ENCODE measurements at places on chromosomes 4 and X.

- peak; percentile 43 for DNase-seq
Measured at GRCh38 chrX:69503782-69504625, at the start of gene NALF2. Gene NALF2, plus strand, starts transcription at chrX:69504326. Its CDS starts 957 bp downstream, at chrX:69505283.

DNA sequence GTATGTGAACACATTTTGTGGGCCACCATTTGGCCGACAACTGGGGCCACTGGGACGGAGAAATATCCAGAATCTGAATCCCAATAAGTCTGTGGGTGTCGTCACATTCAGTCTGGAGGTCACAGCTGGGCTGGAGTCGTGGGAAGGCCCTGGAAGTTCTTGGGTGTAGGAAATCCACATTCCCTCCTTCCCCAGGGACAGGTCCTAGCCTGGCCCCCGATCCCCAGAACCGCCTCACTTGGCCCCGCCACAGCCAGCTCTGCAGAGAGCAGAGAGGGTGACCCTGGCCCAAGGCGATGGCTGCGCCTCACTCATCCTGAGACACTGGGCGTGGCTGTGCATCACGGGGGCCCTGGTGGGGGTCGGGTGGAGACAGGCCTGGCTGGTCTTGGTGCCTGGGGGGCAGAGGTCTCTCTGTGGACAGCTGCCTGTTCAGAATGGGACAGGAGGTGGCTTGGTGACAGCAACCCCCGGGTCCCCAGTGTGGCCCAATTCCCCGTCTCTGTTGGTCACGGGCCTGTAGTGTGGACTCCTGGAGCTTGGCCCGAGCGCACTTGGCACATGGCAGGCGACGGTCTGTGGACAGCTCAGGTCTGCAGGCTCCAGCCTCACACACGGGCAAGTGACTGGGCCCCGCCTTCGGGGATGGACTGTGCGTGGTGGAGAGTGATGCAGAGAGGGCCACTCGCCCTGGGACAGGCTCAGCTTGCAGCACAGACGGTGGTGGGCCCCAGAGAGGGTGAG lies 16.4 kb downstream of the DOK7 start:
- DNase-seq: no peak

- DNase-seq: peak; percentile 64
Measured at GRCh38 chrX:68710870-68711576, 63.6 kb downstream of the STARD8 start.

DNA sequence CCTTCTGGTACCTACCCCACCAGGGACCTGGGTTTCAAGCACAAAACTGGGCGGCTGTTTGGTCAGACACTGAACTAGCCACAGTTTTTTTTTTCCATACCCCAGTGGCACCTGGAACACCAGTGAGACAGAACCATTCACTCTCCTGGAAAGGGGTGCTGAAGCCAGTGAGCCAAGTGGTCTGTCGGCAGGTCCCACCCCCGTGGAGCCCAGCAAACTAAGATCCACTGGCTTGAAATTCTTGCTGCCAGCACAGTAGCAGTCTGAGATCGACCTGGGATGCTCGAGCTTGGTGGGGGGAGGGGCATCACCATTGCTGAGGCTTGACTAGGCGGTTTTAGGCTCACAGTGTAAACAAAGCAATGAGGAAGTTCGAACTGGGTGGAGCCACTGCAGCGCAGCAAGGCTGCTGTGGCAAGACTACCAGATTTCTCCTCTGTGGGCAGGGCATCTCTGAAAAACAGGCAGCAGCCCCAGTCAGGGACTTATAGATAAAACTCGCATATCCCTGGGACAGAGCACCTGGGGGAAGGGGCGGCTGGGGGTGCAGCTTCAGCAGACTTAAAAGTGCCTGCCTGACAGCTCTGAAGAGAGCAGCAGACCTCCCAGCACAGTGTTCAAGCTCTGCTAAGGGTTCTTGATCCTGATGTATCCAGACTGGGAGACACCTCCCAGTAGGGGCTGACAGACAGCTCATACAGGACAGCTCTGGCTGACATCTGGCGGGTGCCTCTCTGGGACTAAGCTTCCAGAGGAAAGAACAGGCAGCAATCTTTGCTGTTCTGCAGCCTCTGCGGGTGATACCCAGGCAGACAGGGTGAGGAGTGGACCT lies 223.0 kb downstream of the COX18 start:
- DNase-seq: no peak

DNA sequence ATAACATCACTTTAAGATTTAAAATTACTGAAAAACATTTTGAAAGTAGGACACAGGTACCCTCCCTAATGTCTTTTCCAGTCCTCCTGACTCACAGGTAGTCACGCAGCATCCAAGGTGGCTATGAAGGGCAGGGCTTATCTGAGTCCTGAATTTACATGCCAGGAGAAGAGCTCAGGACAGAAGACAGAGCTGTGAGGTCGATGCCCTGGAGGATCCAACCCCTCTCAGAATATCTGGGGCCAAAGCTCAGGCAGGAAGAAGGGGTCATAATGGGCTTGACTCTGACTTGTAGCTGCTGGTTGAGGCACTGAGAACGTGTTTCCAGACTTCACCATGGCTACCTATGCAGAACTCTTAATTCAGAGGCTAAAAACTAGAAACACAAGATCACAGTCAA lies 177.5 kb downstream of the AASDH start:
- no peak for DNase-seq

- peak; percentile 24 for DNase-seq
Measured at GRCh38 chrX:122504026-122504425, 680.1 kb upstream of the GRIA3 start.

DNA sequence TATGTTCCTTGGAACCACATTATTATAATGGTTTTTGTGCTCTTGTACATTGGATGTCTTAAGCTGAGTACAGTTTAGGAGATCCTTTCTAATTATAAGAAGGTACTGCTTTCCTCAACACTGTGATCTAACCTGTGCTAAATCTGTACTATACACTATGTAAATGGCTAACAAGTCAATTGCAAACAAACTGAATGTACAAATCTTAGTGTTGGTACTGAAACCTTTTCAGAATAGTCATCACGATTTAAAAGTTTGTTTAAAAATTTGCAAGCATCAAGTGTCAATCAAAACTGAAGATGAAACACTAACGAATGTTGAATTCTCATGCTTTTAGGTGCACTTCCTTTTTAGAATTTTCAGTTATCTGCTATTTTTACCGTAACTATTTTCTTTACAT lies 2090.4 kb upstream of the TENM3 start:
- DNase-seq: no peak

DNA sequence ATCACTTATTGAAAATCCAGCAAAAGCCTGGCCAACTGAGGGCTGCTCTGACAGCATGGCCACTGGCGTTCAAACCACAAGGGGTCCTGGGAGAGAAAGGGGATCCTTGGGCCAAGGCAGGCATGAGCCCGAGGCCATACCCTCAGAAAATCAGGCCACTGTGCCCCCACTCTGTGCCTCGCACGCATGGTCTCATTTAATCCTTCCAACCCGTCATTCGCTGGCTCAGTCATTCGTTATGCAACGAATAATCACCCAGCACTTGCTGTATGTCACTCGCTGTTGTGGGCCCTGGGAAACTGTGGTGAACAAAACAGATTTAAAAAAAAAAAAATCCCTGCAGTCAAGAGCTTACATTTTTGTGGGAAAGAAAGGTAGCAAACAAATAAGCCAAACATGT lies 112.7 kb downstream of the BCOR start:
- DNase-seq: no peak

DNA sequence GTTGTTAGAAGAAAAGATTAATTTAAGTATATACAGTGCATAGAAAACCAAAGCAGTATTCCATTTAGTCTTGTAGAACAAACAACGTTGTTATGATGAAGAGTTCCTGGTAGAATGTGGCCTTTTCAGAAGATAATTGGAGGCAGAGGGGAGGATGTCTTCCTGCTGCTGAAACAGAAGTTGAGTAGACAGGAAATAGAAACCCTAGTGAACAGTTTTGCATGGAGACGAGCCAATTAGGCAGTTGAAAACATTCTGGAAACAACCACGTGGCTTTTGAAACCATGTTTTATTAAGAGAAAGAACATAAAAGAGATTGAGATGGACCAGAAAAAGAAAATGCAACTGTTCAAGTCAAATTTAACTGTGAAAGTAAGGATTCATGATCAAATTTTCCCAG lies 325.2 kb downstream of the CAMK2D start:
- peak; percentile 91 for DNase-seq

DNA sequence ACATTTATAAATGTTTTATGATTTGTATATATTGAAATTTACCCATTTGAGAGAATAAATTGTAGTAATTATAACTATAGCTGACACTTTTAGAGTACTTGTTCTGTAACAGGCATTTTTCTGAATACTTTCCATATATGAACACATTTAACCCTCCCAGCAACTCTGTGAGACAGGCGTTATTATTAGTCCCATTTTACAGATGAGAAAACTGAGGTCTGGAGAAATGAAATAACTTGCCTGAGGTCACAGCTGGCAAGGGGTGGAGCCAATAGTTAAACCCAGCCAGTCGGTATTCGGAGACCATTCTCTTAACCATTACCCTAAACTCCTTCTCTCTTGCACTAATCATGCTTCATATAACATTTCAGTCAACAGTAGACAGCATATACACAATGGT lies 72.5 kb downstream of the LIMCH1 start:
- DNase-seq: no peak

- DNase-seq: no peak
Measured at GRCh38 chr4:158827543-158827981, 58.7 kb downstream of the FNIP2 start.

DNA sequence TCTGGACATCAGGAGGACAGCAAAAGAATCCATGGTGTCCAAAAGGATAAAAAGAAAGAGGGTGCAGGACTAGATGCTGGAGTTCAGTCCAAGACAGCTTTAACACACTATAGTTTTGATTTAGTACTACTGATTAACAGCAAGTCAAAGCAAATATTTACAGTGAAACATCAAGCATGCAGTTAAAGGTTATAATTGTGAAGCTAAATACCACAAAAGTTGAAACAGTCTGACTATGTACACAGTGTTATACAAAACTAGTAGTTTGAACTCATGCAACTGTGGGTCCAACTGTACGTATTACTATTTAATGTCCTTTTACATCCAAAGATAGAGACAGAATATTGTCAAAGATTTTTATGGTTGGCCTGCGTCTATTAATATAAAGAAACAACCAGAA lies 57.6 kb downstream of the CHIC2 start:
- no peak for DNase-seq

- no peak for DNase-seq
Measured at GRCh38 chrX:43505769-43506168, 150.3 kb upstream of the MAOA start.

DNA sequence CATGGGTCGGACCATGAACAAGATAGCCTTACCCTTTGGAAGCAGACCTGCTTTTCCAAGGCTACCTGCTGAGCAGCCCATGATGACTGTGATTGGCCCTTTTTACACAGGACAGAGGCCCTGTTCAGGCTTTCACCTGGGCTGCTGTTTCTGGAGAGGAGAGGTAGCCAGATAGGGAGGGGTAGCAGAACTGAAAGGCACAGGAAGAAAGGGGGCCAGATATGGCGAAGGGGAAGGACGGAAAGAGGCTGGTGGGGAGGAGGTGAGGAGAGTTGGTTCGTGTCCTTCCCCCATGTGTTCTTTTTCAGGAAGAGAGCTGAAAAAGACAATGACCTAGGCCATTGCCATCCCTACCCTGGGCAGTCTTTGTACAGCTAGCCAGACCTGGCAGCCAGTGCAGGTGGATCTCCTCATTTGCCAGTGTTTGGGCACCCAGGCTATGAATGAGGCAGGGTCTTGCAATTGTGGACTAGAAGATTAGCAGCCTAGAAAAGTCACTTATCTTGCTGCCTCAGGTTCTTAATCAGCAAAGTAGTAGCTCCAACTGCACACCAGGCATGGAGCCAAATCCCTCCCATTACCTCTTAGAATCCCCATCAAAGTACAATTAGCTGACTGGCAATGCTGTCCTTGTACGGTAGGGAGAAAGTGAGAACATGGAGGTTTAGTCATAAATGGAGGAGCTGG lies 139.6 kb downstream of the AMMECR1 start:
- DNase-seq: no peak

- peak; percentile 34 for DNase-seq
Measured at GRCh38 chr4:144646523-144647094, 653 bp downstream of the HHIP start.

DNA sequence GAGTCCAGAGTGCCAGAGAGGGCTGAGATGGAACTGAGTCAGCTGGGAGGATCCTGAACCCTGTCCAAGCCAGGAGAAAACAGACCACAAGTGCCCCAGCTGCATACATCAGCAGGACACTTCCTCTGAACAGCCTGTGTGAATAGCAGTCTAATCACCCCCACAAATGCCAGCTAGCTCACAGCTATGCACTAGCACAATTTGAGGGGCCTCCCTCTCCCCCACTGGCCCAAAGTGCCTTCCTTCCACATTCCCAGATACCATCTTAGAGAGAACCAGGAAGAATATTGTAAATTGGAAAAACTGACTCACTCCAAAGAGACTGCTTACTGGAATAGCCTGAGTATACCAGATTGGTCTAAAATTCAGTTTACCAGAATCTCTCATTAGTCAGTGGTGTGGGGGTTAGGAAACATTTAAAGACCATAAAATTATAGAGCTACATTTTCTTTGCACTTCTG lies 292.6 kb upstream of the KLF3 start:
- DNase-seq: peak; percentile 69

GRCh38 chr4:23034731-23035130 lies 342.0 kb downstream of the GBA3 start:
- DNase-seq: no peak

GRCh38 chr4:27759611-27760575 lies 899.3 kb downstream of the STIM2 start:
- no peak for DNase-seq

DNA sequence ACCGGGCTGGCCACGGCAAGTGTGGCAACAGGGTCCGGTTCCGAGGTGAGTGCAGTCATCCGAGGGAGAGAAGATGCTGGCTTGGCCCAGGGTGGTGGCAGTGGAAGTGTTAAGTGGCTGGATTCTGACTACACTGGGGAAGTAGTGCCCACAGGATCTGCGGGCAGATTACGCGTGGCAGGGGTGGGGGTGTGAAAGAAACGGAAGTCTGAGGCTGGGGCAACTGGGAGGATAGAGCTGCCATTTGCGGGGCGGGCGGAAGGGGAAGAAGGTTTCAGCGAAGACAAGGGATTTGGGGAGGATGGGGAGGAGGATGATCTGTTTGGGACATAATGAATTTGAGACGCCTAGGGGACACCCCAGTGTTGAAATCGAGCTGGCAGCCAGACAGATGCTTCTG lies 5.3 kb downstream of the RS1 start:
- no peak for DNase-seq

- DNase-seq: no peak
Measured at GRCh38 chr4:152195888-152196287, 340.0 kb downstream of the FBXW7 start.

- DNase-seq: no peak
Measured at GRCh38 chrX:102154900-102155805, 624 bp downstream of the BEX5 start.

GRCh38 chr4:8045909-8046308 lies 106.2 kb upstream of the AFAP1 start:
- no peak for DNase-seq

- no peak for DNase-seq
Measured at GRCh38 chrX:147788641-147789350, 122.9 kb upstream of the FMR1 start.

GRCh38 chrX:7218321-7219152 lies 70.6 kb upstream of the PUDP start:
- DNase-seq: no peak

GRCh38 chrX:51862920-51863319 lies 30.5 kb upstream of the MAGED1 start:
- no peak for DNase-seq

GRCh38 chr4:94934201-94934600 lies 176.4 kb downstream of the BMPR1B start:
- peak; percentile 46 for DNase-seq

Measured in cardiac fibroblast (primary cell).